Right lobe of liver (tissue), 6 donors: ENCODE measurements at places on chromosomes 7 and 10. TPM values are rescaled to one million over a fixed set of nuclear protein-coding genes. Genes with fewer than 3 reads are reported as not detected.

The WDFY4 gene
- total RNA-seq = 1.8 TPM

The SPDYE1 gene
- total RNA-seq = not detected

The SFXN4 gene
- total RNA-seq = 23.1 TPM

The ARHGAP12 gene
- 22.6 TPM for total RNA-seq

The CFAP46 gene
- total RNA-seq = 0.33 TPM

The LBX1 gene
- not detected for total RNA-seq

The RNF133 gene
- 0.22 TPM for total RNA-seq

The C10orf53 gene
- total RNA-seq = not detected

The SPDYE6 gene
- total RNA-seq = not detected

The AGMO gene
- total RNA-seq = 29.3 TPM

The CUZD1 gene
- 0.20 TPM for total RNA-seq

The GPR22 gene
- total RNA-seq = not detected

The MALSU1 gene
- total RNA-seq = 43.5 TPM

The GIMAP2 gene
- 5.3 TPM for total RNA-seq

The SEPTIN7 gene
- total RNA-seq = 55.2 TPM

The PPP1R3C gene
- 158 TPM for total RNA-seq

The TUBAL3 gene
- not detected for total RNA-seq

The PIP gene
- not detected for total RNA-seq

The PITX3 gene
- not detected for total RNA-seq

The PKD2L1 gene
- 0.26 TPM for total RNA-seq

The NAPEPLD gene
- 6.9 TPM for total RNA-seq

The KIAA1549 gene
- total RNA-seq = 0.62 TPM

The PIK3CG gene
- total RNA-seq = 0.86 TPM

The NYAP1 gene
- total RNA-seq = 0.22 TPM

The CYP26C1 gene
- total RNA-seq = not detected

The RPA3 gene
- total RNA-seq = 21.9 TPM

The PLEKHA8 gene
- total RNA-seq = 3.4 TPM

The GHRHR gene
- 0.59 TPM for total RNA-seq

The PCGF6 gene
- total RNA-seq = 8.5 TPM

The SPDYE8 gene
- total RNA-seq = not detected

The AKR1C1 gene
- 1,090 TPM for total RNA-seq

The SPDYE3 gene
- not detected for total RNA-seq

The LRRC18 gene
- total RNA-seq = not detected

The SEMA4G gene
- 36.3 TPM for total RNA-seq

The MYL10 gene
- total RNA-seq = not detected

The TACR2 gene
- not detected for total RNA-seq

The IDI2 gene
- total RNA-seq = not detected

The LUC7L2 gene
- total RNA-seq = 36.0 TPM

The AGBL3 gene
- total RNA-seq = 1.9 TPM

The RHEB gene
- 55.3 TPM for total RNA-seq

The UTF1 gene
- not detected for total RNA-seq

The WIPF3 gene
- 1.1 TPM for total RNA-seq

The SPDYE2B gene
- not detected for total RNA-seq

The PLEKHS1 gene
- total RNA-seq = not detected

The TDRD1 gene
- 0.07 TPM for total RNA-seq
